ENCODE measurements at places on chromosomes 3 and 15. TPM values are rescaled to one million over a fixed set of nuclear protein-coding genes. Genes with fewer than 3 reads are reported as not detected.

The DNAH1 gene
- 2.3 TPM for total RNA-seq

The STRIT1 gene
- total RNA-seq: 0.79 TPM

The GHSR gene
- not detected for total RNA-seq

The CHSY1 gene
- 11.7 TPM for total RNA-seq

The EPHB3 gene
- 1.6 TPM for total RNA-seq

The SLC24A5 gene
- not detected for total RNA-seq

The ARNT2 gene
- 4.1 TPM for total RNA-seq

The PRSS50 gene
- 0.10 TPM for total RNA-seq

The HRG gene
- not detected for total RNA-seq

The MCCC1 gene
- total RNA-seq: 48.4 TPM

The PTH1R gene
- total RNA-seq: 13.0 TPM

The C3orf22 gene
- not detected for total RNA-seq

The GOLGA6D gene
- not detected for total RNA-seq

The ACKR2 gene
- total RNA-seq: 0.92 TPM

The PCCB gene
- total RNA-seq: 100 TPM

The STT3B gene
- total RNA-seq: 97.7 TPM

The OPA1 gene
- 131 TPM for total RNA-seq

The RBP2 gene
- total RNA-seq: not detected

The CDHR4 gene
- total RNA-seq: not detected

The AP2M1 gene
- total RNA-seq: 318 TPM

The LRRC31 gene
- not detected for total RNA-seq

The GOLGA8G gene
- total RNA-seq: not detected

The GOLGA8R gene
- 5.2 TPM for total RNA-seq

The SPTSSB gene
- total RNA-seq: 0.20 TPM

The CCDC9B gene
- total RNA-seq: 169 TPM

The CFAP20DC gene
- 0.22 TPM for total RNA-seq

The MUC20 gene
- 3.6 TPM for total RNA-seq

The MLF1 gene
- 234 TPM for total RNA-seq

The TBC1D21 gene
- not detected for total RNA-seq
